ENCODE measurements at places on chromosomes 7 and 10. TPM values are rescaled to one million over a fixed set of nuclear protein-coding genes. Genes with fewer than 3 reads are reported as not detected.

- DNase-seq = no peak
Measured at GRCh38 chr10:61791216-61791615, 110.3 kb upstream of the ARID5B start.

GRCh38 chr10:22561909-22562308 lies 152.5 kb downstream of the PIP4K2A start:
- no peak for DNase-seq

DNA sequence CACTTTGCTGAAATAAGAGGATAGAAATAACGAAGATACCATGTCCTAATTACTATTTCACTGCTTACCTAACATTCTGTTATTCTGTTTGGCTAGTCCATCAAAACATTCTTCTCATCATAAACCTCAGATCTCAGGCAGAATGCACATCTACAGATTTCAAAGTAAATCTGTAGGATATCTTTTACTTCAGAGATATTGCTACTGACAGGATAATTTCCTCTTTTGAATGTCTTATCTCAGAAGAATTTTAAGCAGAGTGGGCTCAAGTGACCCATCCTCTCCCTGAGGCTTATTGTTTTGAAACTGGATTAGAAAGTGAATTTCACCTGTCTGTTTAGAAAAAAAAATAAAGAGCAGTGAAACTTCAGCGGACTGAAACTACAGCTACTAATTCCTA lies 83.6 kb downstream of the SEMA3C start:
- DNase-seq = no peak

DNA sequence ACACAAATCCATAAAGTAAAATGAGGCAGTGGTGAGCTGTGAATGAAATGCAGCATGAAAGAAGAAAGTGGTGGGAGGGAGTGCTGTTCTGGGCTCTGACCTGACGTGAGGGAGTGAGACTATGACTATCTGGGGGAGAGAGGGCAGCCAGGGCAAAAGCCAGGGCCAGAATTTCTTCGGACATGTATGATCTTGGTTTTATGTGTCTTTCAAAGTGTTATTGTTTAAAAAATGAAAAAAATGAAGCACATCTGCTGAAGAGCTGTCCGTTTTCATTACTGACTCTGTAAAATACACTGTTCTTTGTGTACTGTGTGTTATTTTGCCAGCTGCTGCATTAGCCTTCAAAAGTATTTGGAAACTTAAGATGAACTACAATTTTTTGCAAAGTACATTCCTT lies 70.2 kb upstream of the KLF14 start:
- peak; percentile 10 for DNase-seq

DNA sequence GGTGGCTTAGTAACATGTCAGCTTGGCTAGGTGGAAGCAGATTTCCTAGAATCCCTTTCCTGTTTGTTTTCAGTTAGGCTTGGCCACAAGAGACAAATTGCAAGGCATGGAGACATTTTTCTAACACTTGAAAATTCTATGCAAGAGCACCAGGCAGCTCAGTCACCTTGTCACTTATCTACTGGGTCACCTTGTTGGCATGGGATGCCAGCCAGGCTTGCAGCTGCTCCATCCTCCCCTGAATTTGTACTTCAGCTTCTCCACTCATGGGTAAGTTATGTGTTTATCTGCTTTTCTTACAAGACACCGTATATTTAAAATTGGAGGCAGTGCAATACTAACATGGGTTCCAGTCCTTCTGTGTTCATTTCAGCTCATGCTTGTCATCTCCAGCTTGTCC lies 40.2 kb upstream of the CCSER2 start:
- no peak for DNase-seq

DNA sequence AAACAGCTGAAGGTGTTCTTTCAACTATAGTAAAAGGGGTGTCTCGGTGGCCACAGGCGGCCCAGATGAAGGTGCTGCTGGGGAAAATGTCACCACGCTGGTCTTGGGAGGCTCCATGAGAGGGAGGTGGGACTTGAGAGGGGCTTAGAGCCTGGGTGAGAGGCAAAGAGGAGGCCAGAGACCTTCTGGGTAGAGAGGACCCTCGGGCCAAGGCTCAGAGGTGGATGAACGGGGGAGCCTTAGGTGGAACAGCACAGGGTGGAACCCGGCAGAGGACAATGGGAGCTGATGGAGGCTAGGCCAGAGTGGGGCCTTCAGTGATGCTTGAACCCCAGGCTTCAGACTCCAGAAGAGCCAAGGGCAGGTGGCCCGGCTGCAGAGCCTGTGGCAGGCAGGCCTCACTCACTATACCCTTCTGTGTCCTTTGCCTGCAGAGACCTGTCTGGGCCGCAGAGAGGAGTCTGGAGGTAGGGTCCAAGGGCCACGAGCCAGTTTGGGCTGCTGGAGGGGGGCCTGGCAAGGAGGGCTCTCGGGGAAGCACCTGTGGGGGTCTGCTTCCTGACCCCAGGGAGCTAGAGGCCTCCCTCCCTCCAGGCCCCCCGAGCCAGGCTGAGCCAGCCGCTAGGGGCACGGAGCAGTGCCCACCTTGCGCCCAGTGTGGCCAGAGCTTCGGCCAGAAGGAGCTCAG lies 32.1 kb downstream of the ZNF783 start:
- DNase-seq = no peak

DNA sequence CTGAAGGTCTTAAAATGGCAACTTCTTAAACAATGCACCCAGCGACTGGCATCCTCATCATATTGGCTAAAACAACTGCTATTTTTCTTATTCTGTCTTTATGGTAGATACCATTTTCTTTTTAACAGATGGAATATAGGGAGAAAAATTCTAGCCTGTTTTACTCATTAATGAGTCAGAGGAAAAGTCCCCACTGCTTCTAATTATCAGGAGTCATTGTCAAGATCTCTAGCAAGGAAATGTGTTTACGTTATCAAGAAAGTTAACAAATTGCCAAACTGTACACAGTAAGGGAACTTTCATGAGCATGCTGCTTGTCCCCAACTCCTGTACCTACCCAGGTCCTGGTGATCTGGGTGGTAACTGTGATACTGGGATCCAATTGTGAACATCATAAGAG lies 117.7 kb upstream of the KIAA1217 start:
- DNase-seq = no peak

The COL17A1 gene
- 0.92 TPM for total RNA-seq

The TEX36 gene
- total RNA-seq = not detected

The FAM25C gene
- not detected for total RNA-seq

All from lung (tissue), 17 donors.